ENCODE measurements at places on chromosomes 16 and 17.

DNA sequence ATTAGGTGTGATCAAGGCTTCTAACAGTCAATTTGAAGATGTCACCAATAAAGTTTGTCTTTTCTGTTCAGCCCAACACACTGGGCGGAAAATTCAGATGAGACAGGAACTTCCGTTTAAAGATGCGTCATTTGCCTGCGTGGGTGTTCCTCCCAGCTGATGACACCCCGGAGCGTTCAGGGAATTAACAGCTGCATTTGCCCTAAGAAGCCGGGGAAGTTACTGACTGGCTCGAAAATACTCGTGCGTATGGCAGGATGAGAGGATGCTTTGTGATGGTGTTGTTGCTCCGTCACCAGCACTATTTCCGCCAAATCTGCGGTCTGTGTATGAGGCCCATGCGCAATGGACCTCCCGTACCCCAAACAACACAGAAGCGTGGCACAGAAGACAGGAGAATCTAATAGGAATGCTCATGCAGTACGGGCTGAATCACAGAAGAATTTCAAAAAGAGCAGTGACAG, 11.9 kb upstream of the PVALEF start:
- no peak for DNase-seq

- DNase-seq, result no peak
These were observed 21.1 kb upstream of the TMC5 start for GRCh38 chr16:19396555-19397011.

GRCh38 chr17:80986046-80986445, 5.6 kb upstream of the CHMP6 start:
- DNase-seq, result no peak

GRCh38 chr17:17030515-17031211, 11.6 kb upstream of the MPRIP start:
- DNase-seq, result no peak

DNA sequence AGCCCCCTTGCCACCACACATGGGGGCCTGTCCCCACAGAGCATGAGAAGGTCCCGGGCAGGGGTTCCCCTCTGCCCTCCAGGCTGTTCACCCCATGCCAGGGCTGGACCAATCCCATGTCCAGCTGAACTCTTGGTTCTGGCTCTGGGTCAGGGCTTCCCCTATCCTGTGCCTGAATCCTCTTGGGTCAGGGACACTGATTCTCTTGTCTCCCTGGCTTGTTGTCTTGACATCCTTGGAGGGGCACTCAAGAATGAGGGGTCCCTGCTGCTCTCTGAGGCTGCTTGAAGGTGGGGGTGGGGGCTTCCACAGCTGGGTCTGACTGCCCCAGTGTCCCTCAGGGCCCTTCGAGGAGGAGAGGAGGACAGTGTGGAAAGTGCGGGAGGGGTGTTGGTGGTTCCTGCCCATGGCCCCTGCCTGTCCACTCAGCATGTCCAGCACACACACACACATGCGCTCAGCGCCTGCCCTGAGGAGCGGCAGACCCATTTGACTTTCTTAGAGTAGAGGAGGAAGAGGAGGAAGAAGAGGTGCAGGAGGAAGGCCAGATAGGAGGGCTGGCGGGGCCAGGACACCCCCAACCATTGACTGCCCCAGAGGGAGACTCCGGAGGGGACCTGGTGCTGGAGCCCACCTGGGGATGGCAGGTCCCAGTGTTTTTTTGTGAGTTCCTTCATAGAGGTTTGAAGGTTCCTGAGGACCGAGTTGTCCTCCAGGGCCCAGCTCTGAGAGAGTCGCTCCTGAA, 47.0 kb downstream of the TNFRSF13B start:
- DNase-seq, result no peak

DNA sequence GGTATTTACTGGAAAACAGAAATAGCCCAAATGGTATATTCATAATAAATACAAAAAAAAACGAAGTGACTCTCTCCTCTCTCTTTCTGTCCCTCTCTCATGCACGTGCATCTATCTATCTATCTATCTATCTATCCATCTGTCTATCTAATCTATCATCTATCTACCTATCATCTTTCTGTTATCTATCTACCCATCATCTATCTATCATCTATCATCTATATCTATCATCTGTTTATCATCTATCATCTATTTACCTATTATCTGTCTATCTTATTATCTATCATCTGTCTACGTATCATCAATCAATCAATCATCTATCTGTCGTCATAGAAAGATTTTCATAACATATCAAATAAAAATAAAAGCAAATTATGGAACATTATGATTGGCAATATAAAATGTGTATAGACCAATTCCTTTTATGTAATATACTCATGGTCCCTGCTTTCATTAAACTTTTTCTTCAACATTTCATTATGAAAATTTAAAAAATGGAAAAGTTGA, 126.7 kb upstream of the CACNG3 start:
- DNase-seq, result no peak
